ENCODE measurements at places on chromosomes 3 and 15.

DNA sequence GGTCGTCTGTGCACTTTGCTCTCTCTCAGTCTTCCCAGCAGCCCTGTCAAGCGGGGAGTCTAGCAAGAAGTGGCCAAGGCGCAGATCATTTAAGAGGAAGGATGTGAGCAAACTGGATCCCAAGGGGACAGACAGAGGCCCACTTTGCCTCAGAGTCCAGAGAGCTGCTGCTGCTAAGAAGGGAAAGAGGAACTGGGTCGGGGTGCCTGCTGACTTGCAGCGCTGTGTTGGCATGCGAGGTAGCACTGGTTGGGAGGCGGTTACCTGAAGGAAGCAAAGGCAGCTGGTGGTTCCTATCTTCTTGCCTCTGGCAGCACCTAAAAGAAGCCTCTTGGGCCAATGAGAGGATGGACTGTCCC lies 28.1 kb downstream of the SMAD3 start:
- DNase-seq = no peak

DNA sequence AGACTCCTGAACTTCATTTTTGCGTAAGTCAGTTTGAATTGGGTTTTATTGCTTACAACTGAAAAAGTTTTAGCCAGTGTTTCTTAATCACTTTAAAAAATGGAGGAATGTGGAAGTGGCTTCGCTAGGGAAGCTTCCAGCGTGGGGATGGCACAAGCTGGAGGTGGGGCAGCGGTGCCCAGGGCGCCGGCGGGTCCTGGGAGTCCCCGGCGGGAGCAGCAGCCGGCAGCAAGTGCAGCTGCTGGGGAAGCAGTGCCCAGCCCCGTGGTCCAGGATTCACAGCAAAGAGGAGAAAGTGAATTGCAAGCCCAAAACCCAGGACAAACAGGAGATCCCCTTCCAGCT lies 301.8 kb upstream of the PROK2 start:
- no peak for DNase-seq

GRCh38 chr3:59709702-59710553 lies 660.1 kb upstream of the CFAP20DC start:
- no peak for DNase-seq

DNA sequence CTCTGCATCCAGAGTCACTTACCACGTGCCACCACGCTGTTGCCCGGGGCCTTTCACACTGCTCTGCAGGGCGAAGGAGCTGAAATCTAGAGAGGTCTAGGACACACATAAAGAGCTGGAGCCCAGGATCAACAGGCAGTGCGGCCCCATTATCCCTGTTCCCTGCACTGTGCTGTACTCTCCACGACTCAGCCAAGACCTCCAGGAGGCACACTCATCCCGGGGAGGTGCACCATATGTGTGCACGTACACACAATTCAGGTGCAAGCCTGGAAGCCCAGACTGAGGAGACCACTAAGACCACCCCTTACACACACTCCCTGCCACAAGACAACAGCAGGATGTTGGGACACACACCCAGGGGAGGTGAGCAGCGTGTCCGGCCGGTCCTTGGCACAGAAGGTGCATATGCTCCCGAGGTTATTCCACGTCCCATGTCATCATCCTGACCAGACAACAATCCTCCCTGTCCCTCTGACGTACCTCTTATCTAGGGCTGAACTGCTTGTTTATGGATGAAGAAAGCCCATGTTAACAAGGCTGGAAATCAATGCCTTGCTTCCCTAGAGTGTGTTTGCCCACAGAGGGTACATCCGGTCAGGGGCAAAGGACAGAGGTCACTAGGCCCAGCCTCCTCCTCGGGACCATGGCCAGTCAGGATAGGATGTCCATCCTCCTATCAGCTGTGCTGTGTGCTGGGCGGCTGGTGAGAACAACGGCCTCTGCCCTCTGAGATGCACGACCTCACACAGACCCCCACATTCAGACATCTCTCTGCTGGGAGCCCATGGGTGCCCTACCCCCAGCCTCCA lies 16.1 kb downstream of the KLF15 start:
- DNase-seq = no peak

- DNase-seq = peak; percentile 66
Measured at GRCh38 chr3:52444860-52445793, at the start of gene SEMA3G. TSS of gene SEMA3G (minus strand) at chr3:52445103. CDS start at chr3:52445027, 76 bp downstream.

- DNase-seq = no peak
Measured at GRCh38 chr15:57064033-57064432, 145.6 kb downstream of the TCF12 start.

GRCh38 chr3:135736740-135737139 lies 228.8 kb upstream of the PPP2R3A start:
- no peak for DNase-seq

- DNase-seq = no peak
Measured at GRCh38 chr15:92120094-92120795, 266.7 kb downstream of the SLCO3A1 start.

GRCh38 chr15:76296849-76297248 lies 14.4 kb downstream of the ETFA start:
- no peak for DNase-seq

DNA sequence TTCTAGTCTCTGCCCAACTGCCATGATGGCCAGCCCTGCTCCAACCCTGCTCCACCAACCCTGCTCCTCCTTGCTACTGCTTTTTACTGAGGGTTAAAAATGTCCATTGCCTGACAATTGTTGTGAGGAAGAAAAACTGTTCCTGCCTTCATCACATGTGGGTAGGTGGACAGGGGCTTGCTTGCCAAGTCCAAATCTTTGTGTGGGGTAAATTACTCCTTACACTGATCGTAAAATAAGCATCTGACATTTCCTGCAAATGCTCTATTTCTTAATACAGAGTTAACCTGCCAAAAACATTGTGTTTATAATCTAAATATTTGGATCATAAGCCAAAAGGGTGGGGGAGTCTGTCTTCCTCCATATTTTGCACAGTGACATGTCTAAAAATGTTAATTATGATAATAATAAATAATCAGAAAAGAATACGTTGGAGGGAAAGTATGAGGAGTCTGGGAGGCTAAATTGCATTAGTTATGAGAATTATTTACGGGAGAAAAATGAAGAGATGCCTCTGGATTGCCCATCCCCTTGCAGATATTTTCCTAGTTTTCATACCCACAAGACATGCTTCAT lies 242.5 kb upstream of the TBL1XR1 start:
- no peak for DNase-seq

DNA sequence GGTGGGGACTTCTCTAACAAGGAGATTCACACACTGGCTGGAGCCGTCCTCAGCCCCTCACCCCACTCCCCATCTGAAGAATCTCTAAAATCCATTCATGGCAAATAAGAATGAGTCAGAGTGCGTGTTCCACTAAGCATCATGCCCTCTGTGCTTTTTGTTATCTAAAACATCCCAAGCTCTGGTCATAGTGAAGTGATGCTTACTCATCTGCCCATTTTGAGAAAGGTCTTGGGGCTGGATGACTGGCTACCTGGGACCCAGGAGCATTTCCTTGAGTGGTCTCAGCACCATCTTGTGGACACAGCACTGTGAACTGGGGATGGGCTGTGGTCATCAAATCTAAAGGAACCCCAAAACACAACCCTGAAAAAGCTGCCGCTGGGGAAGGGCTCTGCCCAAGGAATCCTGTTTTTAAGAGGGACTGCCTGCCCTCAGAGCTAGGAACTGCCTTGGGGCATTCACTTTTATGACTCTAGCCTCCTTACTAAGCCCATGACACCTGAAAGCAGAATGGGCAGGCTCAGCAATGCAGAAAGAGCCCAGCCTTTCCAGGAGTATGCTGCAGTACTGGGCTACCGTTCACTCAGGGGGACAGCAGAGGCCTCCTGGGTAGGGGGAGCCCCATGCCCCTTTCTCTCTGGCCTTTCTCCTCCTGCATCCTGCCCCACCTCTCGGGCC lies 53.5 kb downstream of the ZBTB38 start:
- DNase-seq = no peak

DNA sequence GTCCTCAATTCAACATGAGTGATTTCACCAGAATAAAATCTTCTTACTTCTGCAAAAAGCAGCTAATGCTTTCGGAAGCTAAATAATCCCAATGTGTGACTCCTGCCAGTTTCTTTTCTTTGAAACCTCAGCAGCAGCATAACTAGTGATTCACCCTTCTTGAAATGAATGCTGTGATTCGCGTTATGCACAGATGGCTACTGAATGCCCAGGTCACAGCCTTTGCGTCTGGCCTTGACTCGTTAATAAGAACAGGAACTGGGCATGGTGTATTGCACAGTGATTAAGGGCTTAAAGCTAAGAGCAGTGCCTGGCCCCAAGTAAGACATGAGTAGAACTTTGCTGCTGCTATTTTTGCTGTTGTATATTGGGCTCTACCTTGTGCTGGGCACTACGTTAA lies 19.0 kb downstream of the CGNL1 start:
- DNase-seq = no peak

DNA sequence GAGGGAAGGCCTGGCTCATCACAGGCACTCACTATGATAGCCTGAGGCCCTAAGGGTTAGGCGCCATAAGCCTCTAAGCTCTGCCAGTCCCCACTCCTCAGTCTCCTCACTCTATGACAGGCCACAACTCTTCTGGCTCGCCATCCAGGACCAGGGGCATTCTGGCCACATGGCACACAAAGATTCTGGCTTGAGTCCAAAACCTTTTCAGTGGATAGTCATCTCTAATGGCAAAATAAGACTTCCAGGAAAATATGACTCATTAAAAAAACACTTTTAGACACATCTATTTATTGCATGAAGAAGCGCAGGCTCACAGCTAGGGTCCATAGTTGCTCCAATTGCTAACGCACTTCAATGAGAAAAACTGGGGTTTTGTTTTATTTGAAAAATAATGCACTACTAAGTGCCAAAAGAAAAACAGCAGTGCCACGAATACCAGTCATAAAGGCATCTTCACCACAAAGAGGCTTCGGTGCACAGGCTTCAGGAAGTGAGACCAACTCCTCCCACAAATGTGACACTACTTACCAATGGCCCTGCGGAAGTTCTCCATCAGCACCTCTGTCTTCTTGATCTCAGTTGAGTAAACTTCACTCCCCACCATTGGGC lies 11.1 kb downstream of the RUVBL1 start:
- DNase-seq = peak; percentile 11

DNA sequence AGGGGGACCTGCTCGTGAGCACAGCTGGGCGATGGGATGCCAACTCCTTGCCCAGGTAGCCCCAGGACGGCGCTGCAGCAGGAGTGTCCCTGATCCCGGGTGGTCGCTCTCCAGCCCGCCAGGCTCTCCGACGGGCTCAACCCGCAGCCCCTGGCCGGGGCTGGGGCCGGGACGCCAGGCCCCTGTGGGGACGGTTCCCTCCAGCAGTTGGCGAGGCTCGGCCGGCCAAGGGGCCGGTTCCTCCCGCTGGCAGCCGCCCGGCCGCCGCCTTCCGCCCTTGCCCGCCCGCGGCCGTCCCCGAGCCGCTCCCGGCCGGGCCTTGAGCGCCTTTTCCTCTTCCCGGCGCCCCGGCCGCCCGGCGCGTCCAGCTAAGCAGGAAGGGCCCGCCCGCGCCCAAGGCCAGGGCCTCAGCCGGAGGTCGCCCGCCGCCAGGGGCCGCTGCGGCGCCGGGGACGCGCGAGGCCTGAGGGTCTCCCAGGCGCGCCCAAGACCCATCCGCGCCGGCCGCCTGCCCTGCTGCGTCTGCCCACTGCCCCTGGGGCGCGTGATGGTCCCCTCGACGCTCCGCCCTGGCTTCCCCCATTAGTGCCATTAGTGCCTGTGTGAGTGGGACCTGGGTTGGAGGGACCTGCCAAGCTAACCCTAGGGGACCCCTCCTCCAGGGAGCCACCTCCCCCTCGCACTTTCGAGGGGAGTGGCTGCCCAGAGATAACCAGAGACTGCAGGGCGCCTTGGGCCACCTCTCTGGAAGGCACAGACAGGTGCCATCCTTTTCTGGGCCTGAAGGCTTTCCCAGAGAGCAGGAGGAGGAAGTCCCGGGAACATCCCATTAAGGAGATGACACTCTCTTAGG lies 106.4 kb downstream of the FBLN2 start:
- DNase-seq = no peak

DNA sequence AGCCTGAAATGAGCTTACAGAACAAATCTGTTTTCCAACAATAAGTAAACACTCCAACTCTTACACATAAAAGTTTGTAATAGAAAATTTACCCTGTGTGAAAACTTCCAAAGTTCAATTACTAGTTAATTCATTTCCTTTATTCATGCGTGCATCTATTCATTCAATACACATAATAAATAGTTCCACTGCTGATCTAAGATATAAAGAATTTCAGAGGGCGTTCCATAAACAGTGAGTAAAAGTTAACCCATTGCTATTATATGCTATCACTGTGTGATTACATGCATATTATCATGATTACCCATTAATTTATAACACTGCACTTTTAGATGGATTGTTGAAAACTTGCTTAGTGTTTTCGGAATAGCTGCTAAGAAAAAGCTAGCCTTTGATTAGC lies 36.2 kb upstream of the CFAP20DC start:
- DNase-seq = no peak

All from effector memory CD4-positive, alpha-beta T cell (primary cell).